Left colon (tissue), 2 donors: ENCODE measurements at places on chromosomes 16 and 17. TPM values are rescaled to one million over a fixed set of nuclear protein-coding genes. Genes with fewer than 3 reads are reported as not detected.

GRCh38 chr17:72602517-72603419 lies 481.9 kb downstream of the SOX9 start:
- DNase-seq = peak; percentile 88

DNA sequence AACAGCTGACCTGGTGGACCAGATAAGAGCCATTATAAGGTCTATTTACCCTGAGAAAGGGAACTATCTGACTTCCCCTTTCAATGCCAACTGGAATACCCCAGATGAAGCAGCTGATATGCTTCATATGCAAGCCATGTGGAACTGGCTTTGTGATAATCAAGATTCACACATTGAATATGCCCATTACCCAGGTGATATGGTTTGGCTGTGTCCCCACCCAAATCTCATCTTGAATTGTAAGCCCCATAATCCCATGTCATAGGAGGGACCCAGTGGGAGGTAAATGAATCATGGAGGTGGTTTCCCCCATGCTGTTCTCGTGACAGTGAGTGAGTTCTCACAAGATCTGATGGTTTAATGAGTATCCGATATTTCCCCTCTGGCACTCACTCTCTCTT lies 42.1 kb downstream of the IKZF3 start:
- DNase-seq = no peak

- DNase-seq = no peak
Measured at GRCh38 chr17:40932608-40933007, 4.8 kb downstream of the KRT23 start.

GRCh38 chr16:30456302-30456701 lies 10.6 kb upstream of the SEPHS2 start:
- no peak for DNase-seq

Gene TGFB1I1
- 42.8 TPM for total RNA-seq

Gene KRTAP2-3
- not detected for total RNA-seq

Gene TP53TG3
- total RNA-seq = not detected
